ENCODE measurements at places on chromosomes 11 and 22. TPM values are rescaled to one million over a fixed set of nuclear protein-coding genes. Genes with fewer than 3 reads are reported as not detected.

- H3K27me3 ChIP-seq, result no peaks in the 10 kb centered on the region
- H3K4me3 ChIP-seq, result no peak overlapping the region
- H3K36me3 ChIP-seq, result no peaks in the 10 kb centered on the region
- DNase-seq, result no peak
- no peaks in the 10 kb centered on the region for H3K4me1 ChIP-seq
- no peak overlapping the region for H3K27ac ChIP-seq
These were observed 390.8 kb downstream of the SHANK2 start for GRCh38 chr11:70861559-70861958.

GRCh38 chr11:62555464-62556107 lies 9.0 kb upstream of the AHNAK start:
- no peak for DNase-seq
- peaks cover 39% of the 10 kb centered on the region for H3K4me1 ChIP-seq
- peaks cover 17% of the 10 kb centered on the region for H3K36me3 ChIP-seq
- no peaks in the 10 kb centered on the region for H3K27me3 ChIP-seq
- H3K27ac ChIP-seq, result peak overlapping the region; percentile 96

GRCh38 chr22:43110927-43111623 lies 525 bp downstream of the BIK start:
- H3K27me3 ChIP-seq, result peaks cover 18% of the 10 kb centered on the region
- no peak for DNase-seq
- no peak overlapping the region for H3K27ac ChIP-seq
- H3K4me1 ChIP-seq, result peaks cover 10% of the 10 kb centered on the region
- H3K4me3 ChIP-seq, result peak overlapping the region; percentile 63

MSANTD4 gene
- total RNA-seq, result 13.6 TPM

PHETA2 gene
- 41.5 TPM for total RNA-seq

- no peak for DNase-seq
- H3K4me3 ChIP-seq, result no peak overlapping the region
- H3K36me3 ChIP-seq, result no peaks in the 10 kb centered on the region
- H3K27ac ChIP-seq, result no peak overlapping the region
- H3K4me1 ChIP-seq, result peaks cover 11% of the 10 kb centered on the region
These were observed 2.3 kb downstream of the ADORA2A start for GRCh38 chr22:24429411-24430365.

GRCh38 chr11:70717936-70718595 lies 319.7 kb downstream of the CTTN start:
- no peak overlapping the region for H3K27ac ChIP-seq
- DNase-seq, result no peak
- no peak overlapping the region for H3K4me3 ChIP-seq
- no peaks in the 10 kb centered on the region for H3K27me3 ChIP-seq

C22orf15 gene
- not detected for total RNA-seq

ARHGAP32 gene
- 4.9 TPM for total RNA-seq

DNA sequence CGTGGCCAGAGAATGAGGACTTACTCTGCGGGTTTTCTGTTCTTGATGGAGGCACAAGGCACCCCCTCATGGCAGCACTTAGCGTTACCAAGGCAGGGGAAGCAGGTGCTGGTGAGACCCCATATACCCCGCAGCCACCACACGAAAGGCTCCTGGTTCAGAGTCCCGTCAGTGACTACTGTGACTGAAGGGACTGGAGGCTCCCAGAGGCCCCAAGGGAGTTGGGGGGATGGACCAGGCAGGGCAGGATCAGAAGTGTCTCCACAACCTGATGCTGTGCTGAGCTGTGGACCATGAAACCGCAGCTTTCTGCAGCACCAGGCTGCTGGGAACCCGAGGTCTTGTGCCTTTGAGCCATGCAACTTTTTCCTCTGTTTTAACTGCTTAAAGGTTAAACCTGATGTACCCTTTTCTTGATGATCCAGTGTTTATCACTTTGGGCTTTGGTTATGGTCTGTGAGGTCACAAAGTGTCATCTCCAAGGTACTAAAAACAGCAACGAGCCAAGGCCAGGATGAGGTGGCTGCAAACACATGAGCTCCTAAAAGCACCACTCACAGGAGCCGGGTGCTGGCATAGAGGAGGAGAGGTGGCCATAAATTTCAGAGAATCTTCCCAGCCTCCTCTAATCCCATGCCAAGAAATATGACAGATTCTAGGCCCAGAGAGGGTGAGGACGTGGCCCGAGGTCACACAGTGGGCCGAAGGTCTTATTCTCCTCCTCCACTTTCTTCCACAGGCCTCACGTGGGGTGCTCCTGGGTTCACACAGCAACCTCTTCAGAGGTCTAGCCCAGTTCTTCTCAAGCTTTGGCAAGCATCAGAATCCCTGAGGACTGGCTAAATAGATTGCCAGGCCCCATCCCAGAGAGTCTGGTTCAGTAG lies 4.2 kb upstream of the LRRC32 start:
- H3K4me1 ChIP-seq, result peaks cover 14% of the 10 kb centered on the region
- peak overlapping the region; percentile 11 for H3K27ac ChIP-seq
- no peaks in the 10 kb centered on the region for H3K36me3 ChIP-seq
- no peak for DNase-seq
- no peaks in the 10 kb centered on the region for H3K27me3 ChIP-seq

FAM111B gene
- total RNA-seq, result not detected

GRCh38 chr11:64094463-64095260 lies 58.9 kb downstream of the FLRT1 start:
- H3K27ac ChIP-seq, result no peak overlapping the region
- H3K27me3 ChIP-seq, result no peaks in the 10 kb centered on the region
- DNase-seq, result no peak
- H3K4me3 ChIP-seq, result no peak overlapping the region
- H3K4me1 ChIP-seq, result no peaks in the 10 kb centered on the region
- no peaks in the 10 kb centered on the region for H3K36me3 ChIP-seq

CHST1 gene
- 40.2 TPM for total RNA-seq
